ENCODE measurements at places on chromosomes 3 and 15. TPM values are rescaled to one million over a fixed set of nuclear protein-coding genes. Genes with fewer than 3 reads are reported as not detected.

Gene SPESP1
- 7.2 TPM for total RNA-seq

- DNase-seq = no peak
Observed at GRCh38 chr3:30544812-30545211, 61.6 kb upstream of the TGFBR2 start.

Gene GNAT1
- total RNA-seq = not detected

Gene SH2D7
- not detected for total RNA-seq
